ENCODE measurements at places on chromosomes 6 and 20. TPM values are rescaled to one million over a fixed set of nuclear protein-coding genes. Genes with fewer than 3 reads are reported as not detected.

GRCh38 chr20:36984257-36984638 is 32.7 kb upstream of the SAMHD1 start:
- no peak for DNase-seq

The TREM2 gene
- 1.9 TPM for total RNA-seq

The CDS2 gene
- total RNA-seq: 59.1 TPM

GRCh38 chr6:87944541-87944954 is 103.1 kb upstream of the SPACA1 start:
- no peak for DNase-seq

GRCh38 chr20:24632581-24632980 is 163.2 kb downstream of the SYNDIG1 start:
- no peak for DNase-seq

GRCh38 chr20:7866285-7866684 is 74.0 kb downstream of the HAO1 start:
- DNase-seq: no peak

GRCh38 chr20:25339608-25340007 is 51.0 kb downstream of the ABHD12 start:
- DNase-seq: no peak

The THBD gene
- total RNA-seq: 0.22 TPM

The PLCB1 gene
- 6.1 TPM for total RNA-seq

The PPT2 gene
- total RNA-seq: 19.2 TPM

The NINL gene
- 2.2 TPM for total RNA-seq

- no peak for DNase-seq
These were observed 53.3 kb downstream of the CCDC170 start for GRCh38 chr6:151546941-151547659.

GRCh38 chr6:167211881-167212712 is 54.3 kb upstream of the GPR31 start:
- no peak for DNase-seq

DNA sequence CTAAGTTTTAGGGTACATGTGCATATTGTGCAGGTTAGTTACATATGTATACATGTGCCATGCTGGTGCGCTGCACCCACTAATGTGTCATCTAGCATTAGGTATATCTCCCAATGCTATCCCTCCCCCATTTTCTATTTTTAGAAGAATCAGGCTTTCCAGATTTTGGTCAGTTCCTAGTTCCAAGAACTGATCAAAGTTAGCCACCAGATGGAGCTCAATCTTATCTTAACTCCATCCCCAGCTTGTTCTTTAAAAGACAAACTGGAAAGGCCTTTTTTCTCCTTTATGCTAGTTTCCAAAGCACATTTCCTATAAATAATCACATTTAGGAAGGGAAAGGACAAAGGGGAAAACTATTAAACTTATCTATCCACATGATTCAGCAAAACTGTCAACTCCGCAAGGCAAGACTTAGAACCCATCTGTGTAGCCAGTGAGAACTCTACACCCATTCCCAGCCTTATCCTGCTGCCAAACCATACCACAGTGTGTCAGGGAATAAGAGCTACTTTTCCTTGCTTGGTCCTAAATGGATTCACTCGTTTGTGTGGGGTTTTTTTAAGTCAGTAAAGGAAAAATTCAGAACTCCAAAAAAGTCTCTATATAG is 22.8 kb upstream of the KHDC1 start:
- no peak for DNase-seq

The HIVEP2 gene
- 49.7 TPM for total RNA-seq

GRCh38 chr6:168282985-168283685 is 36.4 kb downstream of the DACT2 start:
- DNase-seq: peak; percentile 7

- no peak for DNase-seq
These were observed 206.4 kb downstream of the DTNBP1 start for GRCh38 chr6:15456422-15456821.

- DNase-seq: no peak
These were observed 13.2 kb downstream of the QKI start for GRCh38 chr6:163427498-163428254.

The DYNLRB1 gene
- 96.8 TPM for total RNA-seq

DNA sequence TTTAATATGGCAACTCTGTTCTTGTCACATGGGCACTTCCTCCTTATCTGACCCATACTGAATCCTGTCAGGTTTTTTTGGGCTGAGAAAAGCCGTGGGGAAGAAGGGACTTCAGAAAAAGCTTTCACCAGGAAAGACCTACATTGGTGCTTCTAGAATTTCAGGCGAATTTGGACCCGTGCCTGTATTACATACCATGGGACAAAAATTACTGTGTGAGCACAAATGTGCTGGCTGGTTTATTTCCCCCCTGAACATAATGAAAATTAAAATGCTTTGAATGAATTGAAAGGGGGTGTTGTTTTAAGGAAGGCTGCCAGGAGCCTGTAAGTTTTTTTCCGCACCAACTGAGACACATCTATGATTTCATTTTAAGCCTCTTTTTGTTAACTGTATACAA is 29.6 kb downstream of the CAP2 start:
- no peak for DNase-seq

DNA sequence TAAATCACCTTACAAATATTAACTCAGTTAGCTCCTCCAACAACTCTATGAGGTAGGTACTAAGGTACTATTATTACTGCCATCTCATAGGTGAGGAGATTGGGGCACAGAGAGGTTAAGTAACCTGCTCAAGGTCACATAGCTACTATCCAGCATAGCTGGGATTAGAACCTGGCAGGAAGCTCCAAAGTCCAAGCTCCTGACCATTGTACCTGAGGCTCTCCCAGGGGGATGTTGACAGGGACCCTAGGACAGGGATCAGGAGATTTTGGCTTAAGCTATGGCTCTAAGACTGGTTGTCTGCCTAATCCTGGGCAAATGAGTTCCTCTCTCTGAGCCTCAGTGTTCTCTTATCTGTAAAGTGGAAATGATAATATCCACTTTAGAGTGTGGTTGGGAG is 59.3 kb downstream of the HNF4A start:
- DNase-seq: no peak

DNA sequence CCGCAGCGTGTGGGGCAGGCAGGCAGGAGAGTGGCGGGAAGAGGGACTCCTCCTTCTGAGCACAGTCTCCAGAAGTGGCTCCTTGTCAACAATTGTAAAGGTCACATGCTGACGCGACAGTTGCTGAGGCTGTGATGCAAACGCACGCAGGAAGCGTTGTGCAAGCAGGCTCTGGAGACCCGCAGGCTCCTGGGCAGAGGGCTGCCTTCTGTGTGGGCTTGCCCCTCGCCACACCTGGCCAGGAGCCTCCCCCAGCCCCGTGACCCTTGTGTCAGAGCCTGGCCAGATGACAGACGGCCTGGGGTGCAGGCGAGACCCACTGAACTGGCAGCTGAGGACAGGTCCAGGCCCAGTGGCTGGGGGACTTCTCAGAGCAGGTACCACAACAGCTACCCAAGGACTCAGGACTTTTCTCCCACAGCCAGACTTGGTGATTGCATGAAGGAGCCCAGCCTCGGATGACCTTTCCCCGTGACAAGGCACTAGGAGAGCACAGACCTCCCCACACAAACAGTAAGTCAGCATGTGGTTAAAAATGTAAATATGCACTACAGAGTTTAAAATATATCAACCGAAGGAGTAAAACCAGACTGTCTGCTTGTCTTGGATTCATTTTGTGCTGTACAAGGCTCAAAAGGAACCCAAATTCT is 222.1 kb upstream of the RREB1 start:
- DNase-seq: no peak

GRCh38 chr20:51702556-51702955 is 65.6 kb downstream of the ATP9A start:
- no peak for DNase-seq

DNA sequence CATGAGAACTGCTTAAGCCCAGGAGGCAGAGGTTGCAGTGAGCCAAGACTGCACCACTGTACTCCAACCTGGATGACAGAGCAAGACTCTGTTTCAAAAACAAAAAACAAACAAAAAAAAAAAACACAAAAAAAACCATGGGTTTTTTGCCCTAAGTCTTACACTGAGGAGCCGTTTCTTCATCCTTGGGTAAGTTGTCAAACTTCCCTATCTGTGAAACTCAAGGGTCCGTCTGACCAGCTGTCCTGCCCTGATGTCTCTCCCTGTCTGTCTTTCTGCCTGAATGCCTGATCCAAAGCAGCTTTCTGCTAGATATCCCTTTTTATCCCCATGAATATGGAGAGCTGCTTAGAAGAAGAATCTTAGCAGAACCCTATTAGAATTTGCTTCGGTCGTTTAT is 41.3 kb upstream of the CLDN20 start:
- DNase-seq: no peak

The IPCEF1 gene
- total RNA-seq: 46.4 TPM

GRCh38 chr6:57242505-57242904 is 20.4 kb upstream of the RAB23 start:
- no peak for DNase-seq

The PLA2G7 gene
- total RNA-seq: 7.5 TPM

- no peak for DNase-seq
These were observed 7.8 kb upstream of the SLC44A4 start for GRCh38 chr6:31886541-31886991.

The NELFE gene
- 61.3 TPM for total RNA-seq

The PTCRA gene
- not detected for total RNA-seq

DNA sequence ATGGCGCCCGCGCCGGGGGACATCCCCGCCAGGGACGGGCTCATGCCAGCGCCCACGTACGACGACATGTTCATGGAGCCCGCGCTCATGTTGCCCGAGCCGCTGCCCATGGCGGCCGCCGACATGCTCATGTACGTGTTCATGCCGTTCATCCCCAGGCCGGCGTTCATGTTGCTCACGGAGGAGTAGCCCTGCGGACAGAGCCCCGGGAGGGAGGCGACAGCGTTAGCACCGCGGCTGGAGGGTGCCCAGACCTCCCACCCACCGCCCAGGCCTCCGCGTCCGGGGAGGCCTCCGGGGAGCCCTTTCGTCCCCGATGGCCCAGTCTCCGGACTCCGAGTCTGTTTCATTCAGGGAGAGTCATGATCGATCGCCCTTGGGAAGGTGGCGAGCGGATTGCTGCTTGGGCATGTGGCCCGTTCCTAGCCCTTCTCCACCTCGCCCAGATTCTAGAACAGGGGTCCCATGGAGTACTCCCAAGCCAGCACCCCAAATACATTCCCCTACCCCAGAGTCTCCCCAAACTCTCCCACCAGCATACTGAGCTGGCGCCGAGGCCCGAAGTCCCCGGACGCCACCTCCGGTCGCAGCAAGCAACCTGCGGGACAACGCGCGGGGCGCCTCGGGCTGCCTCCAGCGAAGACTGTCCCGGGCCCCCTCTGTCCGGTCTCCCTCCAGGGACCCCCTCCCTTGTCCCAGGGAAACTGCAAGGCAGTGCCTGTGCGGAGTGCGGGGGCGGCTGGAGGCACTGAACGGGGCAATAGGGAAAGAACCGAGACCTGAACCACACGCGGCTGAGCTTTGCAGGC is 1.2 kb downstream of the FOXA2 start:
- DNase-seq: no peak

The SYNDIG1 gene
- not detected for total RNA-seq

The TAAR5 gene
- total RNA-seq: not detected

DNA sequence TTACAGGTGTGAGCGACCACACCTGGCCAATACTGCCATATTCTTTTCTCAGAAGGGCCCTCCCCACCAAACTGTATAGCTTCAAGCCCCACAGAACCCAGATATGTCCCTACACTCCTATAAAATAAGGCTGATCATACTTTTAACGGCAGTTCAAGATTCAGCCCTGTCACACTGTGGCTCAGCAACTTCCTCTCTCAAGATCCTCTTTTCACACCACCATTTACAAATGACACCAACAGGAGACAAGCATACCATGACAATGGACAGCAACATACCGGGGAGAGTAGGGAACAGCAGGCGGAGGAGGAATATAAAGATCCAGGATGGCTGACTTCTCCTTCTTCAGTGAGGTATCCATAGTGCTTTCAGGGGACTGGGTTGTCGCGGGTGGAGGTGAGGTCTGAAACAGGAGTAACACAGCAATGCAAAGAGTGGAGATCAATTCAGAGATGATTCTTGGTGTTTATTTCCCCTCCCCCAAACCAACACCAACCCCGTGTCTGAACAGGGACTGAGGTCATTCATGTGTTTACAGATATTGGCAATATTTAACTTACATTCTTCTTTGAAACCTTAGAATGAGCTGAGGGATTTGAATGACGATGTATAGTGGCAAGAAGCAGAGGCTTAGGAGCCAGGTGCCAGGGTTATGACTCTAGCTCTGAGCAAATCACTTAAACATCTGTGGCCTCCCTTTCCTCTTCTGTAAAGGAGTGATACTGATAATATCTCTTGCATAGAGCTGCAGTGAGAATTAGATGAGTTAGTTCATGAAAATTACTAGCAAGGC is 57.6 kb upstream of the IPCEF1 start:
- DNase-seq: no peak

The MAP3K7 gene
- 30.2 TPM for total RNA-seq

The CRYBG1 gene
- total RNA-seq: 37.3 TPM

GRCh38 chr6:161536224-161536630 is 262.4 kb upstream of the AGPAT4 start:
- DNase-seq: no peak

DNA sequence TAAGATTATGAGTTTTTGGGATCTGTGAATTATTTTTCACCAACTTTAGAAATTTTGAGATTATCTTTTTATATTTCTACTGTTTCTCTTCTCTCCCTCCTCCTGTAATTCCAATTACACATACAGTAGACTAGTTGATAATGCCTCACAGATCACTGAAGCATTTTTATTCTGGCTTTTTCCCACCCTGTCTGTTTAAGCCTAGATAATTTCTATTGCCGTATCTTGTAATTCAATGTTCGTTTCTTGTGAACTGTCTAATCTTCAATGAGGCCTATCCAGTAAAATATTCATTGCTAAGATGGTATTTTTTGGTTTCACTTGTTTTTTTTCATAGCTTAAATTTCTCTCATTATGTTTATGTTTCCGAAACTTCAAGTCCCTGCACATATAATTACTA is 12.0 kb downstream of the MDN1 start:
- DNase-seq: no peak

DNA sequence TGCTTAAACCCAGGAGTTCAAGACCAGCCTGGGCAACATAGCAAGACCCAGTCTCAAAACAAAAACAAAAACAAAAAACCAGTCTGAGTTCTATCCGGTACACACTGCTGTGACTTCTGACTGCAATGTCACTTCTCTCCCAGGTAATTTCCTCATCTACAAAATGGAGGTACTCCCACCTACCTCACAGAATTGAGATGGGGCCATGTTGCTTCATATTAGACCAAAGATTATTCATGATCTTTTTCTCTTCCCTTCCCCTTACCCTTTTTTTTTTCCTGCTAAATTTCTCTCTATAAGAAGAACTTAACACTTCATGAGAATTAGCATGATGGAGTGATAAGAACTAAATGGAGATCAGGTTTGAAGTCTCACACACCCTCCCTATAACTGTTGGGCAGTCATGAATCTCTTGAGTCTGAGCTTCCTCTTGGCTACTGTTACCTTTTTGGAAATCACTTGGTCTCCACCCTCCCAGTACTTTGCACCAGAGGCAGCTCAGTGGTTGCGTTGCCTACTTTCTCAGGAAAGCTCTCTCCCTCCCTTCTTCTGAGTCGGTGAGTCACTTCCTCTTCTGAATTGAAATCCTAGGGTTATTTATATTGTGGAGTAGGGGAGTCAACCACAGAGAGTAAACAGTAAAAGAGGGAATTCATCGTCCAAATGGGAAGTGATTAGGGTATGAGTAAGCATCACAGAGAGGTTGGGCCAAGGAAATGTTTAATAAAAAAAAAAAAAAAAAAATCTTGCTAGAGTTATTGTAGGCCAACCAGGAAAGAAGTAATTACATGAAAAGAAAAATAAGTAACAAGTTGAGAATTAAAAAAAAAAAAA is 59.9 kb upstream of the MAP7 start:
- no peak for DNase-seq

- DNase-seq: no peak
These were observed 252.3 kb downstream of the LY86 start for GRCh38 chr6:6840831-6841291.

The LAMP5 gene
- not detected for total RNA-seq

The EYA2 gene
- total RNA-seq: not detected

Data from activated naive CD8-positive, alpha-beta T cell treated with anti-CD3 and anti-CD28 coated beads, Interleukin-2, amount 10 ng/mL, durations not matched to agents 7 days and 5 days (primary cell).